Endothelial cell of umbilical vein (primary cell): ENCODE measurements at places on chromosomes 6 and 20. TPM values are rescaled to one million over a fixed set of nuclear protein-coding genes. Genes with fewer than 3 reads are reported as not detected.

Gene NKX2-2
- polyA plus RNA-seq, result not detected in 2 replicates

Gene KIF6
- polyA plus RNA-seq, result not detected in 2 replicates

Gene RSPH9
- polyA plus RNA-seq, result 0.18 and 0.21 TPM in 2 replicates

Gene NMBR
- polyA plus RNA-seq, result 0.08 TPM in 1 of 2 replicates, not detected in the other

Gene NR2E1
- polyA plus RNA-seq, result not detected in 2 replicates

Gene GSTA3
- polyA plus RNA-seq, result not detected in 2 replicates

Gene CALHM6
- 0.08 and 0.10 TPM in 2 replicates for polyA plus RNA-seq

Gene SRSF12
- 0.06 and 0.07 TPM in 2 replicates for polyA plus RNA-seq

Gene BTNL2
- polyA plus RNA-seq, result not detected in 2 replicates

Gene OPN5
- polyA plus RNA-seq, result 0.02 TPM in 1 of 2 replicates, not detected in the other

Gene DCBLD1
- polyA plus RNA-seq, result 27.1 and 30.2 TPM in 2 replicates

Gene NDUFAF5
- polyA plus RNA-seq, result 6.1 and 9.8 TPM in 2 replicates

Gene HSPA1L
- polyA plus RNA-seq, result 0.32 and 0.35 TPM in 2 replicates

Gene PRND
- polyA plus RNA-seq, result not detected in 2 replicates

Gene CD24
- 10.2 and 52.1 TPM in 2 replicates for polyA plus RNA-seq
